ENCODE measurements at places on chromosomes 16 and 17.

DNA sequence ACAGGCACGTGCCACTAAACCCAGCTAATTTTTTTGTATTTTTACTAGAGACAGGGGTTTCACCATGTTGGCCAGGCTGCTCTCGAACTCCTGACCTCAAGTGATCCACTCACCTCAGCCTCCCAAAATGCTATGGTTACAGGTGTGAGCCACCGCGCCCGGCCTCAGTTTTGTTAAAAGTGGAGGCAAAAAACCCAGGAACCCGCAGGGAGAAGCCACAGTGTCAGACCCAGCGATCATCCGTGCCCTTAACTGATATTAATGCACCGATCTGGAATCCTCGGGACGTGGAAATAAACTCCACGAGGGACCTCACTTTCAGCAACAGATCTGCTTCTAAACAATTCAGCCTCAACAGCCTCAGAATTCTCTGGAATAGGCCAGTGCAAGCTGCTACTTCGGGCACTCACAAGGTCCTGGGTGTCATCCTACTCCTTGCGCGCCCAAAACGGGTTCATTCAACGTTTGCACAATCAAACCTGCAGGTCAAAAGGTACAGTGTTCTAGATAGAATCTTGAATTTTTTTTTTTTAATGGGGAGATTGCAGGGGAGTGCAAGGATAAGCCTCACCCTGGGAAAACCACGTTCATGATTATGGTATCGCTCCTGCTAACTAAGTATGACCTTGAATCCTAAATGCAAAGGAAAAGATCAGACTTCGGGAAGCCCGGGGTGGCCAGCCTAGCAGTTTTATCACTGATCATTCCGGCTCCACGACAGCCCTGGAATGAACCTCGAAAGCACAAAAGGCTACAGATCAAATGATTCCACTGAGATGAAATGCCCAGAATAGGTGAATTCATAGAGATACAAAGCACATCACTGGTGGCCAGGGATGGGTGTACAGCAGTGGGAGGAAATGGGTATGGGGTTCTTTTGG lies 22.4 kb downstream of the LITAF start:
- DNase-seq, result no peak

DNA sequence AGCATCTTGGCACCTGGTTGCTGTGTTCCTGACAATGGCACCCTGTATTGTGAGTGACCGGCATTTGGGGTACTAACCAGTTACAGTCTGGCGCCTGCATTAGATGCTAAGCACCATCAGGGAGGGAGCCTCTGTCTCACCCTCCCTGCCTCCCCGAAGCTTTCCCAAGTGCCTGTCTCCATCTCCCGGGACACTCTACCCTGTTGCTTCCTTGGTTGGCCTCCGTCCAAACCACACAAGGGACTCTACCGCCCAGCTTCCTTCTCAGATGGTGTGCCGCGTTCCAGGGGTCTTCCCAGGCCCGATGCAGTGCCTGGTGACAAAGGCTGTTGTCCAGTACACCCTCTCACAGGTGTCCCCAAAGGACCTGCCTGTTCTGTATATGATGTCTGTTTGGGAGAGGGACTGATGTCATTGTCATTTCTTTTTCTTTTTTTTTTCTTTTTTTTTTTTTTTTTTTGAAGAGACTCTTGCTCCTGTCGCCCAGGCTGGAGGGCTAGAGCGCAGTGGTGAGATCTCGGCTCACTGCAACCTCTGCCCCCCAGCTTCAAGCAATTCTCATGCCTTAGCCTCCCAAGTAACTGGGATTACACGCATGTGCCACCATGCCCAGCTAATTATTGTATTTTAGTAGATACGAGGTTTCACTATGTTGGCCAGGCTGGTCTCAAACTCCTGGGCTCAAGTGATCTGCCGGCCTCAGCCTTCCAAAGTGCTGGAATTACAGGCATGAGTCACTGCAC lies 6.7 kb downstream of the SNN start:
- no peak for DNase-seq

DNA sequence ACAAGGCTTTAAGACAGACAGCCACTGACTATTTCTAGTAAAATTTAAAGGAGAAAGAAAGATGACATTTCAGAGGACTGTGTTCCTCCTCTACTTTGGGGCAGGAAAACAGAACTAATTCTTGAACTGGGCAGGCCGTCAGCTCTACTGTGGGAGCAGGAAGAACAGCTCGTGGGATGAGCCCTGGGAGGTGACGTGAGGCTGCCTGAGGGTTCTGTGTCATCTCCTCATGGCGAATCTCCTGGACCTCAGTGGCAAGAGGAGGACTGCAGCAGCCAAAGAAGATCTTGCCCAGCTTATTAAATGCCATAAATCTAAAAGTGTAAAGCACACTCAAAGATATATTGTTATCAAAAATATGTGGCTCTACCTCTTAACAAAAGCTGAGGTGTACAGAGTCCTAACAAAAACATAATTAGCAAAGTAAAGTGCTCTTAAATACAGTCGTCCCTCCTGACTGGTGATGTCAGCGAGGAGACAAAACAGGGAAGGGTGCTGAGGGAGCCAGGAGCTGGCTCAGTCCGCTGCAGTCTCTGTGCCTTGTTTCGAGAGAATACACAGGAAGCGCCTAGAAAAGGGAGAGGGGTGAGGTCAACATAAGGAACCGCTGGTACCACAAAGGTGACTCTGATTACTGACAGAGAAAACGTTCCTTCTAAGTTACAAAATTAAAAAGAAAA lies 58.0 kb downstream of the CREBBP start:
- no peak for DNase-seq

GRCh38 chr16:88705076-88705684 lies 1.0 kb downstream of the RNF166 start:
- DNase-seq, result peak; percentile 22

DNA sequence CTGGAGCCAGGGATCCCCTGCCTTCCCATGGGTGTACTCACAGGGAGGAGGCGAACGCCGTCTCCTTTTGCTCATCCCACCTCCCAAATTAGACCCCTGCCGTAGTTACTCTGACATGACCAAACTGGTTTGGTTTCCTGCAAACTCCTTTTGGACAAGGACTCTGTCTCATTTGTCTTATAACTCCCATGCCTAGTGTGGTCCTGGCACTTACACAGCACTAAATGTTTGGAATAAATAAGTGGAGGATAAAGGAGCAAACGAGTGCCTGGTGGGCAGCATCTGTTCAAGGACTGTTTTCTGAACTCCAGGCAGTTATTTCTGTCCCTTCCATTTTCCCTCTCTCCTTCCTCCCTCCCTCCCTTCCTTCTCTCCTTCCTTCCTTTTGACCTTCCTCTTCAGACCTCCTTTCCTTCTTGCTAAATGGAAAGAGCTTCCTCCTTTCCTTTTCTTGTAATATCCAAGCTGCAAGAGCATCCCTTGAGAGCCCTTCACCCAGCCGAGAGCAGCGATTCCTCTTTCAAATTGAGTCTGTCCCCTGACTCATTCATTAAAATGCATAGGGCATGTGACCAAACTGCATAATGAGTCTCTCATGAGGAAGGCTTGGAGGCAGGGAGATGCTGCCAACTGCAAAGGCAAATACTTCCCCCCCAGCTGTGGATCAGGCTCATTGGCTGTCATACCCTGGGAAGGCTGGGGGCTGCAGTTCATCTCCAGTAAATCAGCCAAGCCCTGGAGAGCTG lies 36.8 kb downstream of the CHD9 start:
- peak; percentile 94 for DNase-seq

GRCh38 chr16:83806731-83807130 lies 1.0 kb upstream of the HSBP1 start:
- DNase-seq, result no peak

GRCh38 chr17:82351254-82351712 lies 7.8 kb upstream of the TEX19 start:
- no peak for DNase-seq

DNA sequence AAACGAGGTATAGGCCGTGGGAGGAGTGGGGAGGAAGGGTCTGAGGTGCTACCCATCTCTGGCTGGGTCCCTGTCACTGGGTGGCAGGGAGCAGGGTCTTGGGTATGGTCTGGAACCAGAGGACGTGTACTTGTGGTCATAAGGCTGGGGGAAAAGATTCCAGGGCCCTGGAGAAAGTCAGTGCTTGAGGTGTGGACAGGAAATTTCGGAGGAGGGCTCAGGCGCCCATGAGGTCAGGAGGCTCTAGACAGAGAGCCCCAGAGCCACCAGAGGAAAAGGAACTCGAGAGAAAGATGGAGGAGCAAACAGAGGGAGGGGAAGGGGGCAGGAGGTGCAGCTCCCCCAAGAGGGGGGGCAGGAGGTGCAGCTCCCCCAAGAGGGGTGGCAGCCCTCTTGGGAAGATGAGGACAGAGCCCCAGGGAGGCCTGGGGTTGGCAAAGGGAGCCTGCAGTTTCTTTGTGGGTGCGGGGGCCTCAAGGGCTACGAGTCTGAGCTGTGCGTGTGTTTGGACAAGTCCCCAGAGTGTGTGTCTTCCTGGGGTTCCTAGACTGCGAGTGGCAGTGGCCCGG lies 683 bp upstream of the SLC7A6 start:
- no peak for DNase-seq

DNA sequence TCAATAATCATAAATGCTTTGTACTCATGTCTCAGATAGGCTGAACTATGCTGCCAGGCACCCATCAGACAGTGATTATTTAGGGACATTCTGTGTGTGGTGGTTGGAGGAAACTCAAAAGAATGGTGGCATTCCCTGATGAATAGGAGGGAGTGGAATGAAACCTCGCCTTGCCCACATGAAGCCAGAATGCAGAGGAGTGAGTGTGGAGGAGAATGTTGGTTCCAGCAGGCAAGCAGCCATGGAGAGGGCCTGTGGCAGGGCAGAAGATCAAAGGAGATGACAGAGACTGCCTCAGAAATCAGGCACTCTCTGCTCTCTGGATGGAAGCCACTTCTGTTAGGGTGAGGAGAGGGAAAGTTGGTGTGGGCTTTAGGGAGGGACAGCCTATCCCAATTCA lies 22.5 kb downstream of the KCTD19 start:
- DNase-seq, result no peak

DNA sequence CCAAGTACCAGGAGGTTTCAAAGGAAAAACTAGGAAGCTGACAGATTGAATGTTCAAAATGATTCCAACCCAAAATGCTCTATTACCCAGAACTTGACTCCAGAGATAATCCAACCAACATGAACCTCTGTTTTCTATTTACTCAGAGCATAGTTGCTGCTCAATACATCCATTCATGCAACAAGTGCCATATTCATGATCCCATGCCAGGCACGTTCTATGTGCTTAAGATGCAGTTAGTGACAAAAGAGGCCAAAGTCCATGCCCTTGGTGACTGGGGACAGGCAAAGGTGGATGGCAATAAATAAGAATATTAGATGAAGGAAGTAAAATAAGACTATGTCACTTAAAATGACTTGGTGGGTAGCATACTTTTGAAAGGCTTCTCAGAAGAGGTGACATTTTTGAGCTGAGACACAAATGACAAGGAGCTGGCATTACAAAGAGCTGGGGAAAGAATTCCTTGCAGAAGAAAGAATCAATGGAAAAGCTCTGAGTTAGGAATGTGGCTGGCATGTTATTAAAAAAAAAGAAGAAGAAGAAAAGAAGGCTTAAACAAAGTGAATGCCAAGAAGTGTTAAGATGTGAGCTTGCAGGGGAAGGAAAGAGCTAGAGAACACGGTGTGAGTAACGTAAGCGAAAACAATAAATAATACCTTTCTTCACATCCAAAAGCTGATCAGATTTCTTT lies 34.5 kb downstream of the TOX3 start:
- DNase-seq, result no peak

DNA sequence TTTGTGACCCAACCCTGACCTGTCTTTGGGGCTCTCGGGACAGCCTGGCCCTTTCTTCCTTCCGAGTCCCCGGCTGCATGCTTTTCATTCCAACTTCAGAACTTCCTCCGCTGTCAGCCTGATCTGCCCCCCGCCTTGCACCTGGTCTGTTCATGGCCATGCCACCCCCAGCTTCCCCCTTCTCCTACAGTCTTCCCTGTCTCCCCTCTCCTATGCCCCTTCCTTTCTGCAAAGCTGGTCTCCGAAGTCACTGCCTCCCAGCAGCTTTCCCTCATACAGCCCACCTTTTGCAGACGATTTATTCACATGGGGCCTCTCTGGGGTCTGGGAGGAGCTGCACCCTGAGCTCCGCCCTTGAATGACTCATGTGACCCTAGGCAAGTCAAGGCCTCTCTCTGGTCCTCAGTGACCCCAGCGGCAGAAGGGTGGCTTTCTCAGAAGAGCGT lies 47.1 kb upstream of the SDK2 start:
- no peak for DNase-seq

DNA sequence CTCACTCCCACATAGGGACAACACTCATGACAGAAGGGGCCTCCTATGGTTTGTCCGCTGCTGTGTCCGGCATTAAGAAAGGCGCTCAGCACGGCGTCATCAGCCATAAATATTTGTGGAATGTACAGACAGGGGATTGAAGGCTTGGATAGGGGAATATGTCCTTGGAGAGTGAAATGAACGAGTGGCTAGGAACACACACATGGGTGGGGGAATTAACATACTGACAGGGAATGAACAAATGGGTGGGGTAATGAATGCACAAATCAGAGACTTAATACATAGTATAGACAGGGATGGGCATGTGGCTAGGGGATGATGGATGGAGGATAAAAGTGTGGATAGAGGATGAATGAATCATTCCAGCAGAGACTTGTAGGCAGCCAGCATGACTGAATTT lies 154.0 kb upstream of the HSBP1 start:
- no peak for DNase-seq

- no peak for DNase-seq
These were observed 520.9 kb upstream of the CDH5 start for GRCh38 chr16:65845466-65846209.

DNA sequence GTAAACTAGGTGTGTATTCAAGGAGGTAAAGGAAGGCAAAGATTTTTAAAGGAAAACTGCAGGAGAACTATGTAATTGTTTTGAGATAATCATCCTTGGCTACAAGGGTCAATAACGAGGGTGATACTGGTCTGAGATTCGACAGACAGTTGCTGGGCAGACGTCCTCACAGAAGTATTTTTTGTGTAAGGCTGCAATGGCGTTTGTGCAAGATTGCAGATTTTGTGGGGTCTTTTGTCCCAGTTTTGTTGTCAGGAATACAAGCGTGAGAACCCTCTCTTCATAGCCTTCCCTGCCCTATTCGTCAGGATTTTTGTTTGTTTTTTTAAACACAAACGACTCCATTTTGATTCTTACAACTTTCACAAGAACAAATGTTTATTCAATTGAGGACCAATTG lies 57.5 kb downstream of the GPR139 start:
- no peak for DNase-seq

- peak; percentile 97 for DNase-seq
These were observed at the start of gene CORO7 for GRCh38 chr16:4416200-4417032. Gene CORO7 (minus strand): TSS chr16:4416596. CDS start chr16:4416518, 78 bp downstream.

GRCh38 chr17:76504117-76504516 lies 2.9 kb upstream of the RHBDF2 start:
- DNase-seq, result no peak

GRCh38 chr17:68061512-68062313 lies 26.2 kb downstream of the KPNA2 start:
- no peak for DNase-seq

GRCh38 chr16:20884240-20884556 lies 16.0 kb downstream of the DCUN1D3 start:
- DNase-seq, result no peak

- DNase-seq, result no peak
These were observed 7.8 kb upstream of the ADGRG1 start for GRCh38 chr16:57620335-57621231.

Measured in nucleus accumbens (tissue), 56 donors.